ENCODE measurements at places on chromosomes 2 and 18.

DNA sequence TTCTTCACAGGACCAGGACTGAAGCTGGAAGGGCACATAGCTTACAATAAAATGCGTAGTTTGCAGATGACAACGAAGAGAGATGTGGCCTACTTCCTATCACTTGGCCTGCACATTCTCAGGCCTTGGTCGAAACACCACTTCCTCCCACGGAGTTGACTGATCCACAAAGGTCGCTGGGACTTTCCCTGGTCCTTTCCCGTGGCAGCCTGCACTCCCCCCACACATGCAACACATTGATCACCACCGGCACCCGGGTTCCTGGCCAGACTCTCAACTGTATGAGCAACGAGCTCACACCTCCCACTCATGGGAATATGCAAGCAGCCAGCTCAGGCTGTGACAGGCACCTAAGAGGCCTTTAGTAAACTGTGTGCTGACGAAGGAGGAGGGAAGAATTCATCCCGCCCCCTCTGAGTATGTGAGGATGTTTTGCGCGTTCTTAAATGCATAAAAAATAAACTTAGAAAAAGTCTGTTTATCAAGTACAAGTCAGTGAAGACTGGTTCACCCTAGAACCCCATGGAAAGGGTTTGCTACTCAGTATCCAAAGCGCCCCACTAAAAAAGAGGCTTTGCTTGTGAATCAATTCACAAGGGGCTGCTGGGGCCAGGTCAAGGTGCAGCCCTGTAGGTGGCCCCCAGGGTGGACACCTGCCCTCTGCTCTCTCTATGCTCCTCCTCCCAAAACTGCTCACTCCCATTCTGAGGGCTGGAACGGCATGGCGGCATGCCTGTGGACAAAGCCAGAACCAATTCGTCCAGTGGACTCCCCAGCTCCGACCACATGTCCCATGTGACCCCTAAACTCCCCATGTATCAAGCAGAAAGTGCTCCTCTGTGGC lies 154.3 kb downstream of the EIPR1 start:
- no peaks in the 10 kb centered on the region for H3K4me1 ChIP-seq
- H3K4me3 ChIP-seq: no peak overlapping the region
- no peak overlapping the region for H3K27ac ChIP-seq
- H3K36me3 ChIP-seq: no peaks in the 10 kb centered on the region
- no peak for DNase-seq
- no peaks in the 10 kb centered on the region for H3K27me3 ChIP-seq

DNA sequence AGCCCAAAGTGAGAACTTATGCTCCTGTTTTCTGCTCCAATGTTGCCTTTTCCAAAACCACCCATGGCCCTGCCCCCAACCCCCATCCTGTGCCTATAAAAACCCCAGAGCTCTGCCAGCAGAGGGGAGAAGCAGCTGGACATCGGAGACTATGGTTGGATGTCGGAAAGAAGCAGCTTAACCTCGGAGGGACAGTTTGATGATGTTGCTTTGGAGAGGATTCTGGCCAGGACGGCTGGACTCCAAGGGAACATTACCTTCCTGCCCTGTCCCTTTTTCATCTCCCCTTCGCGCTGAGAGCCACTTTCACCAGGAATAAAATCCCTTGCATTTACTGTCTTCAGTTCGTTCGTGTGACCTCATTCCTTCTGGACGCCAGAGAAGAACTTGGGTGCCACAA lies 158.4 kb downstream of the PTPRM start:
- H3K27me3 ChIP-seq: no peaks in the 10 kb centered on the region
- DNase-seq: no peak
- no peak overlapping the region for H3K27ac ChIP-seq

- H3K4me1 ChIP-seq: no peaks in the 10 kb centered on the region
- DNase-seq: no peak
- H3K36me3 ChIP-seq: no peaks in the 10 kb centered on the region
- no peak overlapping the region for H3K27ac ChIP-seq
These were observed 82.6 kb upstream of the GLI2 start for GRCh38 chr2:120653046-120653445.

DNA sequence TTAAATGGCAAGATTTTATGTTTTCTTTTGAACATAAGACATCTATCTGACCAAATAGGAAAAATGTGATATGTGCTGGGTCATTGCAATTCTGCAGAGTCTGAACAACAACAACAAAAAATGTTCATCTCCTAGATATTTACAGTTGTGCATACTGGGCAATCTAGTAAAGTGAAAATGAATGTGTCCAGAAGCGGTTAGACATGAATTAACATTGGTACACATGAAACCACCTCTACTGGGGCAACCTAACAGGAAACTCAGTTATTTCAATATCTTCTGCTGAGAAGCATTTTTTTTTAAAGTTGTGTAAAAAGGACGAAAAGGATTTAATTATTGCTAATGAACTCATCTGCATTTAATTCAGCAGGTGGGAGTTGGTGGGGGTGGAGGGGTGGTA lies 76.9 kb downstream of the DHRS9 start:
- no peaks in the 10 kb centered on the region for H3K36me3 ChIP-seq
- no peak overlapping the region for H3K4me3 ChIP-seq
- no peaks in the 10 kb centered on the region for H3K4me1 ChIP-seq
- no peak overlapping the region for H3K27ac ChIP-seq

GRCh38 chr2:1671916-1672315 lies 72.4 kb downstream of the PXDN start:
- peaks cover 11% of the 10 kb centered on the region for H3K4me1 ChIP-seq
- H3K4me3 ChIP-seq: no peak overlapping the region
- no peaks in the 10 kb centered on the region for H3K27me3 ChIP-seq

- peak overlapping the region; percentile 81 for H3K27ac ChIP-seq
- H3K4me1 ChIP-seq: peaks cover 31% of the 10 kb centered on the region
- peak overlapping the region; percentile 60 for H3K4me3 ChIP-seq
- H3K27me3 ChIP-seq: no peaks in the 10 kb centered on the region
These were observed 421 bp upstream of the VAMP5 start for GRCh38 chr2:85583667-85584353.

DNA sequence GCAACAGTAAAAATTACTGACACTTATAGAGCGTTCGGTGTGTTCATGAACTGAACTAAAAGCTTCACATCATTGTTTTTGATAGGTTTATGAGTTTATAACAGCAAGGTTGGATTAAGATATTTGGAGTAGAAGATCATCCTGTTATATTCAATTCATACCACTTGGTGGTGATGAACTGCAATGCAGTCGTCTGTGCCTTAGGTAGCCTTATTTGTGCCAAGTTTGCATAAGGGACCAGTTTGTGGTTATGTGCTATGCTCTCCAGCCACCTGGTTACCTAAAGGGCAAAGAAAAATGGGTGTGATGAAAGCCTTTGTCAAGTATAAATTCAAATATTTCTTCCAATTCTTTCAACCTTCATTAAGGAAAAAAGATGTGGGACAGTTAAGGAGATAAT lies 150.9 kb upstream of the KCNH7 start:
- H3K27me3 ChIP-seq: no peaks in the 10 kb centered on the region
- no peak for DNase-seq
- no peaks in the 10 kb centered on the region for H3K4me1 ChIP-seq
- H3K36me3 ChIP-seq: no peaks in the 10 kb centered on the region

GRCh38 chr2:4219571-4219970 lies 516.2 kb downstream of the DCDC2C start:
- DNase-seq: no peak
- no peaks in the 10 kb centered on the region for H3K27me3 ChIP-seq
- H3K36me3 ChIP-seq: no peaks in the 10 kb centered on the region
- no peak overlapping the region for H3K4me3 ChIP-seq
- no peak overlapping the region for H3K27ac ChIP-seq
- no peaks in the 10 kb centered on the region for H3K4me1 ChIP-seq

GRCh38 chr2:239455436-239456203 lies 54.8 kb upstream of the HDAC4 start:
- H3K4me3 ChIP-seq: no peak overlapping the region
- H3K36me3 ChIP-seq: no peaks in the 10 kb centered on the region
- H3K4me1 ChIP-seq: no peaks in the 10 kb centered on the region
- peak; percentile 24 for DNase-seq

GRCh38 chr2:215138479-215138878 lies at the start of gene ABCA12:
TSS of gene ABCA12 (minus strand) at chr2:215138626. CDS start at chr2:215138208, 418 bp downstream.
- H3K27me3 ChIP-seq: no peaks in the 10 kb centered on the region
- H3K4me3 ChIP-seq: no peak within 1 kb of the TSS
- no peak within 1 kb of the TSS for H3K27ac ChIP-seq
- no peak for DNase-seq
